ENCODE measurements at places on chromosomes 11 and 22.

GRCh38 chr11:70885281-70886231 lies 366.8 kb downstream of the SHANK2 start:
- DNase-seq = no peak

GRCh38 chr11:107669191-107669740 lies 42.6 kb downstream of the SLN start:
- DNase-seq = no peak

DNA sequence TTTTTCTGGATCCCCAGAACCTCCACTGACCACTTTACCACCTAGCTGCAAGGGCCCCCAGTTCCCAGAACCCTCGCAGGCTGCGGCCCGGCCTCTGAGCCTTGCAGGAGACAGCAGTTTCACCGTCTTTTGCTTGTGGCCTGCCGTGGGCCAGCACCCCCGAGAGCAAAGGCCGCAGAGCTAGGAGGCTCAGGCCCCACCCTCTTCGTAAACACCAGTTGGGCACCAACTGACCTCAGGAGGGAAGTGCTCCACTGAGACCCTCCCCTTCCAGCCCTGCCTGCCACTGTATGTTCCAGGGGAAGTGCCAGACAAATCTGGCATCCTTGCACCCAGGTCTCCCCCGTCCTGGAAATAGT lies 23.4 kb upstream of the CREB3L1 start:
- no peak for DNase-seq

DNA sequence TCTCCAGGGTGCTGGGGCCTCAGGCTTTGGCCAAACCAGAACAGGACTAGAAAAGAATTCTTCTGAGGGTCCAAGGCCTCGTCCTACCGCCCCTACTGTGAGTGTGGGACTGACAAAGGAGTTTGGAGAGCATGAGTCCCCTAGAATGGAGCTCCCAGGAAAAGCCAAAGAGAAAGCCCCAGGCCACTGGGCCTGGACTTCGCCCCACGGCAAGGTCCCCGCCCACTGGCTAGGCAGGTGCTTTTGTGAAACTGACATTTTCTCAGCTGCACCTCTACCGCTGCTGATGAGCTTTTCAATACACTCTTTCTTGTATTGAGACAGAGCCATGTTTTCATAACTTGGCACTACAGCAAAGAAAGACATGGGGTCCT lies 9.7 kb upstream of the FGF3 start:
- DNase-seq = no peak

GRCh38 chr22:27896245-27896644 lies 22.8 kb downstream of the PITPNB start:
- no peak for DNase-seq

DNA sequence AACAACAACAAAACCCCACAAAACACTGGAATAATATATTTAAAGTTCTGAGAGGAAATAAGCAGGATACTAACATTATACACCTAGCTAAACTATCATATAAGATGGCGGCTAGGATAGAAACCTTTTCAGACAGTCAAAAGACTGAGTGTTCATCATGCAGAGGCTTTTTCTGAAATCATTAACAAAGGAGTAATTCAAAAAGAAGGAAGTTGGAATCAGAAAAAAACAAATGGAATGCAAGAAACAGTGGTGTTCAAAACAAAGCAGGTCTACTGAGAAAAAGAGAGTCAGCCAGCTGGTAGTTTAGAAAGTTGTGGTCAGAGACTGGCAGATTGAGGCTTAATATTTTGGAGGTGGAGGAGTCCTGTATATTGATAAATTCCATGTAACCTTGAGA lies 30.1 kb upstream of the ZBTB44 start:
- no peak for DNase-seq

- DNase-seq = no peak
Observed at GRCh38 chr11:10304495-10305261, at the start of gene ADM. Gene ADM (plus strand): TSS chr11:10305073. CDS start chr11:10305701, 628 bp downstream.

GRCh38 chr11:100403816-100404215 lies 283.3 kb upstream of the ARHGAP42 start:
- no peak for DNase-seq

GRCh38 chr22:20591295-20591645 lies 83.9 kb downstream of the MED15 start:
- DNase-seq = no peak

- no peak for DNase-seq
Observed at GRCh38 chr11:11777897-11778296, 63.9 kb upstream of the USP47 start.

DNA sequence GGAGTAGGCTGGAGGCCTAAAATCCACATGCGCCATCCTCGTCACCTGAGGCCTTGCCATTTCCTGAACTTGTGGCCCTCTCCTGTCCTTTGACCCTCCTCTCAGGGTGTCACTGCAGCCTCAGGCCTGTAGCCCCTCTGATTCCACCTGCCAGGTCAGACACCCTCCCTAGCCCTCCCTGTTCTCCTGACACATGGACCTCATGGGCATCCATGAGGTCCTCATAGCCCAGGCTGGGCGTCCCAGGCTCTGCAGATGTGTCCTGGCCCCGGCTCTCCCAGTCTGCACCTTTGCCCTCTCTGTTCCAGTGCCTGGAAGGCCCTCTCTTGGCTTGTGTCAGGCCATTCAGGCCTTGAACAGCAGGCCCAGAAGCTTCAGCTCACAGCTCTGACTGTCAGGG lies 15.8 kb downstream of the RAB36 start:
- no peak for DNase-seq

DNA sequence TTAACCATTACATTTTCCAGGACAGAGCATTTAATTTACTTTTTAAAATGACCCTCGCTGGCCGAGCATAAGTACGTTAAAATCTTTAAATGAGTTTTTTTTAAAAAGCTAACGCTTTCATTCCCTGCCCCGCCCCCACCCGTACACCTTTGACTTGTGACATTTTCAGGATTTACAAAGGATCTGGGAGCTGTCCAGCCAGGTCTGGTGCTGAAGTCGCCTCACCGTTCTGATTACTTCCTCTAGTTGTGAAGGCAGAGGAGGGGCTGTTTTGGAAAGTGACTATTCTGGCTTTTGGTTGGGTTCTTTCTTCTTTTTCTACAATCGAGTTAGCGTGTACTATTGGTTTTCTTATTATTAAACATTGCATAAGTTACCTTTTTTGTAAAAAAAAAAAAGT lies 2.9 kb downstream of the C11orf87 start:
- DNase-seq = no peak

DNA sequence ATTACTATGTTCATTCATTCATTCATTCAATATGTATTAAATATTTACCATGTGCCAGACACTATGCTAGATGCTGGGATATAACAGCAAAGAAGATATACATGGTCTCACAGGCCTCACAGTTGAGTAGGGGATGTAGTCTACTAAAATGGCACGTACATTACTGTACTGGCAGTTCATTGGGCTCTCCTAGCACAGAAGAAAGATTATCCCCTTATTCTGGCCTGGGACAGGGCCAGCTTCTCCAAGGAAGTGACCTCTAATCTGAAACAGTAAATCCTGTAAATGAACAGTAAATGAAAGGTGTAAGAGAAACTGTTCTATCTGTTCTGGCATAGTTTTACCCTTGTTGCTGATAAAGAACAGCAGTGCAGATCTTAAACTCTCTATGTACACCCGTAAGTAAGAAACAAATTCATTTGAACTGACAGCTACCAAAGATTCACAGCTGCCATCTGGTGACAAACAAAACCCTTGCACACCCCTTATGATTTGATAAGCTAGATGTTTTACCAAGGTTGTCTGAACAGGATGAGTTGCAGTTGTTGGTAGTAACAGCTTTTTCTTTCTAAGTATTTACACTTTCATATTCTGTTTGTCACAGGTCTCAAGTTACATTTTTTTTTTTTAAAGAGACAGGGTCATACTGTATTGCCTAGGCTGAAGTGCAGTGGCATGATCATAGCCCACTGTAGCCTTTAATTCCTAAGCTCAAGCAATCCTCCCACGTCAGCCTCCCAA lies 263.1 kb downstream of the TMEM135 start:
- no peak for DNase-seq
